Thyroid gland (tissue), 4 donors: ENCODE measurements at places on chromosomes 12 and 14. TPM values are rescaled to one million over a fixed set of nuclear protein-coding genes. Genes with fewer than 3 reads are reported as not detected.

GRCh38 chr12:97875064-97875463 is 412.5 kb downstream of the RMST start:
- H3K4me3 ChIP-seq, result no peak overlapping the region
- DNase-seq, result no peak
- no peaks in the 10 kb centered on the region for H3K4me1 ChIP-seq
- no peak overlapping the region for H3K27ac ChIP-seq
- H3K27me3 ChIP-seq, result no peaks in the 10 kb centered on the region
- no peaks in the 10 kb centered on the region for H3K36me3 ChIP-seq

- no peak overlapping the region for H3K27ac ChIP-seq
- DNase-seq, result no peak
- H3K4me1 ChIP-seq, result peaks cover under 1% of the 10 kb centered on the region
- H3K27me3 ChIP-seq, result no peaks in the 10 kb centered on the region
- H3K36me3 ChIP-seq, result peaks cover 10% of the 10 kb centered on the region
- no peak overlapping the region for H3K4me3 ChIP-seq
Measured at GRCh38 chr12:96247563-96247962, 53.4 kb downstream of the ELK3 start.

GRIP1 gene
- total RNA-seq, result 14.0 TPM

DNA sequence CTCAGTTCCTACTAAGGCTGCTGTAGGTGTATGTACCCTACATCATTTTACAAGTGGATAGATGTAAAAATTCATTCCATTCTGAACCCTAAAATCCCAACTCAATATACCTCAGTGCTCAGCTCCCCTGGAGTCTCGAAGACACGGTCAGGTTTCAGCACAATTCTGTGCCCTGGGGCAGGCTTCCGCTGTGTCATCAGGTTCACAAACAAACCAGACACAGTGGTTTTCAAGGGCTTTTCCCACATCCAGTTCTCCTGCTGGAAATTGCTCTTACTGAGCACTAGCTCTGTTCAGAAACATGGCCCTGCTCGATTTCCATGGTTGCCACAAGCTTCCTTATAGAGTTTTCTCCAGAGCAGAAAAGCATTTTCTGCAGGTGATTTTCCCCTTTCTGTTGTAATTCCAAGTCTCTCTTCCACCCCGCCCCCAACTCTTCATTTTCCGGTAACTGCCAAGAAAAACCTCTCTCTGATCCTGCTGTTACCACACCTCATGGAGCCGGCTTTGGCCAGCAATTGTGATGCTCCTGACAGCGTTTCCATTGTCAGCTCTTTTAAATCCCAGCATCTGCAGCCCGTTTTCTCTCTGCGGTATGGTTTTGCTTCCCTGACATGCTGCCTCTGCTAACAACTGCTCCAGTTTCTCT is 483.0 kb upstream of the CCDC196 start:
- no peaks in the 10 kb centered on the region for H3K4me1 ChIP-seq
- DNase-seq, result peak; percentile 65
- no peak overlapping the region for H3K27ac ChIP-seq
- H3K4me3 ChIP-seq, result no peak overlapping the region
- H3K36me3 ChIP-seq, result no peaks in the 10 kb centered on the region

REC8 gene
- 4.5 TPM for total RNA-seq

GRCh38 chr14:87623616-87624015 is 369.4 kb downstream of the GALC start:
- H3K4me1 ChIP-seq, result peaks cover 11% of the 10 kb centered on the region
- no peaks in the 10 kb centered on the region for H3K36me3 ChIP-seq
- H3K27me3 ChIP-seq, result no peaks in the 10 kb centered on the region
- H3K4me3 ChIP-seq, result no peak overlapping the region

DNA sequence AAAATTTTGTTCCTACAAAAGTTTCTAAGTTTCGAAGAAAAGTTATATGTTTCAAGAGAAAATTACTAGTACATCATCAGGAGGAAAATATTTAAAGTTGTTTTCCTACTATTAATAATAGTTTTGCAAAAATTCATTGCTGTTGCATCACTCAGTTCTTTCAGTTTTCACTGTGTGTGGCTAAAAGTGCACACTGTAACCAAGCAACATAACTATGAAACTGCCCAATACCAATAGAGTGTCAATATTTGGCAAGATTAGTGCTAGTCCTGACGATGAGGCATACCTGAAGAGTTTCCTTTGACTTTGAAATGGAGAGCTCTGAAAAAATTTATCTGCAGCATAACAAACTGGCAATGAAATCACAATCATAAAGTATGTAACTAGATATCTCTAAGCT is 194.3 kb downstream of the CPNE8 start:
- no peaks in the 10 kb centered on the region for H3K27me3 ChIP-seq
- no peak for DNase-seq
- H3K4me3 ChIP-seq, result no peak overlapping the region
- H3K27ac ChIP-seq, result no peak overlapping the region
- no peaks in the 10 kb centered on the region for H3K36me3 ChIP-seq

GRCh38 chr12:127052511-127053232 is 1214.3 kb upstream of the TMEM132C start:
- H3K27me3 ChIP-seq, result no peaks in the 10 kb centered on the region
- no peak for DNase-seq
- no peaks in the 10 kb centered on the region for H3K4me1 ChIP-seq
- no peaks in the 10 kb centered on the region for H3K36me3 ChIP-seq
- H3K27ac ChIP-seq, result no peak overlapping the region

DNA sequence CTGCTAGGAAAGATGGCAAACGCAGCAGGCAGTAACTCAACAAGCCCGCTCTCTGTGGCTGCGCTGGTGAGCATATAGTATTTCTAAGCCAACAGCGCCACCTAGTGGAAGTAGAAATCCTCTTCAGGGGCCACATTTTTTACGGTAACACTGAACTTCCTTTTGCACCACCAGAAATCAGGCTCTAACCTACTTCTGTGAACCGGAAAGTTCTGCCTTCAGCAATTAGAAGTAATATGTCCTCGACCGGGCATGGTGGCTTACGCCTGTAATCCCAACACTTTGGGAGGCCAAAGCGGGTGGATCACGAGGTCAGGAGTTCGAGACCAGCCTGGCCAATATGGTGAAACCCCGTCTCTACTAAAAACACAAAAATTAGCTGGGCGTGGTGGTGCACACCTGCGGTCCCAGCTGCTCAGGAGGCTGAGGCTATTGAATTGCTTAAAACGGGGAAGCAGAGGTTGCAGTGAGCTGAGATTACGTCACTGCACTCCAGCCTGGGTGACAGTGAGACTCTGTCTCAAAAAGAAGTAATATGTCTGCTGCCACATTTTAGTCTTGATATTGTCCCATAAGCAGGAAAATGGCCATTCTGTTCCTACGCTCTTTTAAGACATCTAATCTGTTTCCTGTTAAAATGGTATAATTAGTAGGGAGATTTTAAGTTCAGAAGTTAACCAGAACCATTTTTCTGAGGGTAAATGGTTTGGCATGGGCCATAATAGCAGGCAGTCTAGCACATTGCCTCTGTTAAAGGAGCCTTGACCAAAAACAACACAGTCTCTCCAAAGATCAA is 26.8 kb downstream of the APOBEC1 start:
- H3K4me1 ChIP-seq, result no peaks in the 10 kb centered on the region
- H3K36me3 ChIP-seq, result no peaks in the 10 kb centered on the region
- H3K27me3 ChIP-seq, result no peaks in the 10 kb centered on the region

GRCh38 chr12:45343269-45344051 is 127.6 kb downstream of the ANO6 start:
- no peaks in the 10 kb centered on the region for H3K27me3 ChIP-seq
- no peaks in the 10 kb centered on the region for H3K4me1 ChIP-seq
- H3K36me3 ChIP-seq, result no peaks in the 10 kb centered on the region
- H3K27ac ChIP-seq, result no peak overlapping the region
- no peak overlapping the region for H3K4me3 ChIP-seq
